ENCODE measurements at places on chromosomes 13 and 19. TPM values are rescaled to one million over a fixed set of nuclear protein-coding genes. Genes with fewer than 3 reads are reported as not detected.

- DNase-seq: no peak
Measured at GRCh38 chr13:31056644-31057271, 104.9 kb downstream of the HSPH1 start.

GRCh38 chr13:107612376-107612775 is 603.0 kb downstream of the LIG4 start:
- DNase-seq: no peak

DNA sequence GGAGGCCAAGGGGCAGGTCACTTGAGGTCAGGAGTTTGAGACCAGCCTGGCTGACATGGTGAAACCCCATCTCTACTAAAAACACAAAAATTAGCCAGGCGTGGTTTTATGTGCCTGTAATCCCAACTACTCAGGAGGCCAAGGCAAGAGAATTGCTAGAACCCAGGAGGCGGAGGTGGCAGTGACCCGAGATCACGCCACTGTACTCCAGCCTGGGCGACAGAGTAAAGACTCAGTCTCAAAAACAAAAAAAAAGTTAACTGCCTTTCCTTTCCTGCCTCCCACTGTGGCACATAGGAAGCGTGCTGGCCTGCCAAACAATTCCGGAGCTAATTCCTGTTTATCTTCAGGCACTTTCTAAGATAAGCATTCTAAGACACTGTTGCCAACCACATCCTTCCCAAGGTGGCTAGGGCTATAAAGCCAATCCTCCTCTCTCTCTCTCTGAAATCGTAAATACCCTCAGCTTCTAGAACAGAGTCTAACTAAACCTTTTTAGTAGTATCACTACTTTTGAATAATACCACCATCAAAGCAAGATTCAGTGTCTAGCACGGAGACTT is 21.6 kb downstream of the SLC25A30 start:
- no peak for DNase-seq

ZNF534 gene
- total RNA-seq: not detected

- peak; percentile 3 for DNase-seq
Measured at GRCh38 chr13:99812625-99813024, 158.9 kb downstream of the ZIC5 start.

DNA sequence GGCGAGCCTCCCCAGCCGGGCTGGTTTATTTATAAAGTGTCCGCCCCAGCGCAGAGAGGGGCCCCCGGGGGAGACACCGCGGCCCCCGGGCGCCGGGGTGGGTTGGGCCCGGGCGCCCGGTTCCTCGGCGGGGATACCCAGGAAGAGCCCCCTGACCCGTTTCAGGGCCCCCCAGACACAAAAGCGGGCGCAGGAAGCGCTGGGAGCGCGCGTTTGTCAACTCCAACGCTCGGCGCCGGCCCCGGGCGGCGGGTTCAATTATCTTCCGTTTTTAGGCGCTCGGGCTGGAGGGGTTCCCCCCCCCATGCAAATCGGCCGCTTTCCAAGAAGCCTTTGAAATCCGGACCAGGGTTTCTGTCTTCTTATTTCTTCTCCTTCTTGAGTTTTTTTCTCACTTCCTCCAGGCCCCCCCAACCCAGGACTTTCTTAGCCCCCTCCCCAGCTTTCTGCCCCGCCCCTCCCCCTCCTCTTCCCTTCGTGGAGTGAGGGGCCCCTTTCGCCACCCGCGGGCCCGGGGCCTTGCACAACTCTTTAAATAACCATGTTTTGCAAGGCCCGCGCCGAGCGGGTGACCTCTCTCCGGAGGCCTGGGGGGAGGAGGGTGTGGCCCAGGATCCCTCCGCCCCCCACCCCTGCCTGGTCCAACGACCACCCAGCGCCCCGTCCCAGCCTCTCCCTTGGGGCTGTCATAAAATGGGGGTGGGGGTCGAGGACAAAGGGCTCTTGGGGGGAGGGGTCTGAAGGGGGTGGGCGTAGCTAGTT is 935 bp downstream of the ARID3A start:
- DNase-seq: no peak

DNA sequence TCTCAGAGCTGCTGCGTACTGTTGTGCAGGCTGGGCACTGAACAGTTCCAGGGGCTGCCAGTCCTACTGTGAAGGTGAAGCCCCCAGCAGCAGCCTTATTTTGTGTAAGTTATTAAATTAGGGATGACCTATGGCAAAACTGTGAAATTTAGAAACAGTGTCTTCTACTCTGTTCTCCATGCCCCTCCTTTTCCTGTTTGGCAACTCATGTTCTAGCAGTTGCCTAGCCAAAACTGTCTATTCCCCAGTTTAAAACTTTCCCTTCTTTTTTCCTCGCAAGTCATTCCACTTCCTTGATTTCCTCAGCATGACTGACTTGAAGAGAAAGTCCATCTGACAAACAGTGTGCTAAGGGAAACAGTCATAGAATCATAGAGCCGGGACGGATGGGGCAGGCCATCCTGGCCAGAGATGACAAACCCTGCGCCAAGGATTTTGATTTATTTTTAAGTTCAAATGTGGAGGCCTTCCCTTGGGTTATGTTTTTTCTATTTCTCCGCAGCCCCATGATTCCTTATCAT is 78.1 kb upstream of the OLFM4 start:
- no peak for DNase-seq

- DNase-seq: no peak
Measured at GRCh38 chr13:28321756-28322155, 173.2 kb downstream of the FLT1 start.

- DNase-seq: no peak
Measured at GRCh38 chr19:33268162-33268991, 34.0 kb downstream of the CEBPA start.

BRCA2 gene
- total RNA-seq: 0.53 TPM

- no peak for DNase-seq
Measured at GRCh38 chr19:1745589-1746031, 7.7 kb upstream of the ONECUT3 start.

TEX101 gene
- not detected for total RNA-seq

KLK15 gene
- total RNA-seq: not detected

DNA sequence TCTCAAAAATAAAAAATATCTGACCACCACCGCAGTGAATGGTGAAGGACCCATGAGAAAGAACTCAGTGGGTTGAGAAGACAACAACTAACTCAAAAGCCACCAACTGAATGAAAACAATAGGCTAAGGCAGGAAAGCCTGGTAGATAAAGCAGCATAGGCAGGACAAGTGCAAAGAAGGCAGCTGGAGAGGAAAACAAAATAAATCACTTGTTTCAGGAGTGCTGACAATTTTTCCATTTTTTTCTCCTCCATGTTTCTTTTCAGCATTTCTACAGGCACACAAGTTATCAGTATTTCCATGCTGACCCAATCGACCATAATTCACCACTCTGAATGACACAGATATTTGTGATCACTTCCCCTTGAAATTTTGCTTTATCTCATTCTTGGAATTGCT is 597.8 kb downstream of the LIG4 start:
- no peak for DNase-seq

DNA sequence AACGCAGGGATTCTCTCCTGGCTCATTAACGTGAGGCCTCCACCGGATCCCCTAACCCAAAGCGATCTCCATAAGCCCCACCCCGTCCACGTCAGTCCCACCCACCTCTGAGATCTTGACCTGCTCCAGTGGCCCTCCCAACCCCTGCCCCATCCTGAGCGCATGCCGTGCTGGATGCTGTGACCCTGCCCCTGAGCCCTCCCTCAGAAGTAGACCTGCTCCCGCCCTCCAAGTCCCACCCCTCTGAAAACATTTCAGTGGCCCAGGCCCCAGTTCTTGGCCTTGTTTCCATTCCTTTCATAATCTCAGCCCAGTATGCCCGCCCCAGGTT is 19.9 kb downstream of the LMTK3 start:
- DNase-seq: no peak

ZNF296 gene
- total RNA-seq: under 0.01 TPM
